A549 treated with GW870086 at 1 μM for 4 hours (cell line): ENCODE measurements at places on chromosomes 13 and 19. TPM values are rescaled to one million over a fixed set of nuclear protein-coding genes. Genes with fewer than 3 reads are reported as not detected.

EML2 gene
- total RNA-seq = 17.2 to 24.8 TPM (median 22.8 TPM) in 5 replicates

MIR17HG gene
- total RNA-seq = 0.50 to 1.7 TPM (median 1.2 TPM) in 5 replicates

ZNF793 gene
- 0.08 TPM in 1 of 5 replicates, not detected in the others for total RNA-seq

SLC5A5 gene
- total RNA-seq = 0.11 to 0.35 TPM (median 0.15 TPM) in 5 replicates

SYNGR4 gene
- total RNA-seq = 3.2 to 6.0 TPM (median 4.1 TPM) in 5 replicates
